ENCODE measurements at places on chromosomes 3 and 15.

DNA sequence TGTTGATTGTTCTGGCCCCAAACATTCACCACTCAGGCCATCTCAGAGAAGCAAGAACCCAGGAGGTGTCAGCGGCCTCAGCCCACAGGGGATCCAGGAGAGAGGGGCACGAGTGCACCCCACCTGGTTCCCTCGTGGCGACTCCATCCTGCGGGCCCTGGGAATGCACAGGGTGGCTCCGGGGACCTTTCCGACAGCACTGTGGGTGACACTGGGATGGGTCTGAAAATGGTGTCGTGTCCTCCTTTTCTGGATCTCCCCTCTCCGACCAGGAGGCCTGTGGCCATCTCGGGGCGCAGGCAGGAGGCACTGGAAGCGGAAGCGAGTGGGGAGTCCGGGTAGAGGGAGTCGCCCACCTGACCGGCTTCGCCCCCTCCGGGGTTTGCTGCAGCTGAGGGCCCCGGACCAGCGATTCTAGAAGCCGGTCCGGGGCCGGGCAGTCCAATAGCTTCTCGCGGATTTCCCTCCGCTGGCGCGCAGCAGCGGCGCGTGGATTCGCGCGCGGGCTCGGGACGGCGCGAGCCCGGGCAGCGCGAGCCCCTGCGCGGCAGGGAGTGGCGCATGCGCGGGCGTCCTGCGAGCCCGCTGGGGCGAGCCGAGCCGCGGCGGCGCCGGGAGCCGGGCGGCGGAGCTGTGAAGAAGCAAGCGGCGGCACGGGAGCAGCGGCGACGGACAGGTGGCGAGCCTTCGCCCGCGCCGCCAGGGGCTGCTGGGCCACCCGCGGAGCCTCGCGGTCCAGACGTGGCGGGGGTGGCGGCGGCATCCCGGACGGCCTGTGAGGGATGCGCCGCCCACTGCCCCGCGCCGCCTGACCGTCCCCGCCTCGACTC lies at the start of gene DOCK3:
TSS of gene DOCK3 (plus strand) at position 579 of the 830 bp plus-strand sequence. CDS start 337 bp downstream, outside the sequence.
- DNase-seq = no peak

- DNase-seq = no peak
Observed at GRCh38 chr15:74050556-74051234, 31.7 kb downstream of the GOLGA6A start.

DNA sequence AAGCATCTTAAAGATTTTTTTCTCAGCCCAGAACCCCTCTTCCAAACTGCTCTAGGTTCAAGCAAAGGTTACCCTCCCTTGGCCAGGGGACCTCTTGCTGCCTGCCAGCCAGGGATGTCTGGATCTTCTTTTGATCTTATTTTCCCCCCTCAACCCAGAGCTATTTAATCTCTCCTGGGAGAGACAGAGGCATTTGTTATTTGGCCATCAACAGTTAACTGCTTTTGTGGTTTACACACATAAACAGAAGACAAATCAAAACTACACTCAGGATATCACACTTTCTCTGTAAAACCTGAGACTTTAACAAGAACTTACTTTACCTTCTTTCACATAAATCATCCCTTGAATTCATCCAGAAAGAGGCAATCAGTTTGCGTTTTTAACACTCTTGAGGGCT lies 272.5 kb downstream of the THSD4 start:
- DNase-seq = no peak

DNA sequence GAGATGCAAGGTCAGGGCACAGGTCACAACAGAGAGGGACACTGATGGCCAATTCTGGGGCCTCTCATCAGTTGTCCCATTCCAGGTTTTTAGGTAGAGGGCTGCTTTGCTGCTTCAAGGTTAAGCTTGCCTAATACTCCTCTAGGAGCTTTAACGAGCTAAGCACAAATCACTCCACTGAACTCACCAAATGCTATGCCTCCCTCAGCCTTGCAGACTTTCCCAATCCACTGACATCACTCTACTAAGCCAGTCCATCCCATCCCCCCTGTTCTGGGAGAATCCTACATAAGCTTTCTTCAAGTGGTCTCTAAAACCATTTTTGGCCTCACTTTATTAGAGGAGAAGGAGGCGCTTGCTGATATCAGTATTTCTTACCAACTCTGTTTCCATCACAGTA lies 24.8 kb upstream of the PDCD6IP start:
- DNase-seq = no peak
